ENCODE measurements at places on chromosomes 4 and X.

- DNase-seq, result no peak
Observed at GRCh38 chr4:63218856-63219255, 1190.4 kb downstream of the TECRL start.

GRCh38 chr4:77093401-77093800 is 17.6 kb upstream of the CCNI start:
- no peak for DNase-seq

DNA sequence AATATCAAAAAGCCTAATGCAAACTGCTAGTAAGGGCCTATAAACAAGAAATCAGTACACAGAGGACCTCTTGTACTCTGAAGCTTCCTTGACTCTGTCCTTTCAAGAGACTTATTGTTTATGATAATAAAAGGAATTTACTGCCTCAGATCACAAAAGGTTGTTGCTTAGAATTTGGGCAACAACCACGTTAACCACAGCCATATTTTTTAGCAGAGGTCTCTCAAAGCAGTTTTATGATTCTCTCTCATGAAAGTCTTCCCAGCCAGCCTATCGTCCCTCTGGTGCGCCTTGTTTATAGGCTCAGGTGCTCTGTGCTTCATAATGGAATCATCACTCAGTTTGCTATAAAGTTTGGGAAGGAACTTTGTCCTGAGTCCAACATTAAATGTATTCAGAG is 270.6 kb downstream of the RCHY1 start:
- no peak for DNase-seq

DNA sequence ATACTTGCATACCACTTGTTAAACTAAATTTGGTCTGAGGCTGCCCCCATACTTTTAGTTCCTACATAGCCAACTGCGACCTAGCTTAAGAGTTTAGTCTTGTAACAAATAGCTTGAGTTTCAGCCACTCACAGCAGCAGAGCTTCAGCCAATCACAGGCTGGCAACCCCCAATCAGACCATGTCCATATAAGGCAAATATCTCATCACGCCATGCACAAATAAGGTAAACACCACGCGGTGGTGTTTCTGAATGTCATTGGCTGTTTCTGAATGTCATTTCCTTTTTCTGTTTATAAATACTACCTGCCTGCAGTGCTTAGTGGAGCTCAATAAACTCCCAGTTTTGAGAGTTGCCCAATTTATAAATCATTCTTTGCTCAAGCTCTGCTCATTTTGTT is 143.1 kb upstream of the MAD2L1 start:
- no peak for DNase-seq

- no peak for DNase-seq
Observed at GRCh38 chrX:40542208-40542607, 38.6 kb upstream of the ATP6AP2 start.

DNA sequence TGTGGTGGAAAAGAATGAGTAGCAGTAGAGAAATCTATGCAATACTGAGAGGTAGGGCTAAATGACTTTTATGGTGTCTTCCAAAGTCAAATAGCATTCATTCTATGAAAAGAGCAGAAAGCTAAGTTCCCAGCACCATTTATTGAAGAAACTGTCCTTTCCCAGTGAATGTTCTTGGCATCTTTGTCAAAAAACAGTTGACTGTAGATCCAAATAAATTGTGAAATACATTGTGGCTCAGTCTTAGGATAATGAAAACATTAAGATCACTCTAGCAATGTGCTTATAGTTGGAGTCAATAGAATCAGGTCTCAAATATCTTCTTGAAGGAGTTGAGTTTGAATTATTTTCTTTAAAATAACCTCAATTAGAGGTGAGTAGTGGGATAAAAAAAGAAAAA is 19.4 kb downstream of the AREG start:
- no peak for DNase-seq

DNA sequence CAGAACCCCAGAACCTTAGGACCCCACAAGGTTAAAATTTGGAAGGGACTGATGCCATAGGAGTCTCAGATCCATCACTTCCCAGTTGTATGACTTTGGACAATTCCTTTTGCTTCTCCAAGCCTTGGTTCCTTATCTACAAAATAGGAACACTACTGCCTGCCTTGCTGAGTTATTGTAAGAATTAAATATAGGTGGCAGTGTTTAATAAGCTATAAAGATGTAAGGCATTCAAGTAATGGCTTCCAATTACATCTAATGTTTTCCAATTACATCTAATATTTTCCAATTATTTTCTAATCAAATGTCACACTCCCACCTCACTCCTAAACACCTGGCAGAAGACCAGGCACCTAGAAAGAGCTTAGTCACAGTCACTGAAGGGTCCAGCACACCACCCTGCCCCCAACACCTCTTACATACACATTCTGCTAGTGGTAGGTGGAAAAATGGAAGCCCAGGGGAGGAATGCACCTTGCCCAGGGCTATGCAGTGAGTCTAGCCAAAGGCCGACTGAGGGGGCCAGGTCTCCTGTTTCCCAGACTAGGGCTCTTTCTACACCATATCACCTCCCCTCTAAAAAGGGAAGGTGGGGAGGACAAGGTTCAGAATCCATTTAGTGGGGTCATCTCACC is 24.5 kb upstream of the KDM5C start:
- no peak for DNase-seq

DNA sequence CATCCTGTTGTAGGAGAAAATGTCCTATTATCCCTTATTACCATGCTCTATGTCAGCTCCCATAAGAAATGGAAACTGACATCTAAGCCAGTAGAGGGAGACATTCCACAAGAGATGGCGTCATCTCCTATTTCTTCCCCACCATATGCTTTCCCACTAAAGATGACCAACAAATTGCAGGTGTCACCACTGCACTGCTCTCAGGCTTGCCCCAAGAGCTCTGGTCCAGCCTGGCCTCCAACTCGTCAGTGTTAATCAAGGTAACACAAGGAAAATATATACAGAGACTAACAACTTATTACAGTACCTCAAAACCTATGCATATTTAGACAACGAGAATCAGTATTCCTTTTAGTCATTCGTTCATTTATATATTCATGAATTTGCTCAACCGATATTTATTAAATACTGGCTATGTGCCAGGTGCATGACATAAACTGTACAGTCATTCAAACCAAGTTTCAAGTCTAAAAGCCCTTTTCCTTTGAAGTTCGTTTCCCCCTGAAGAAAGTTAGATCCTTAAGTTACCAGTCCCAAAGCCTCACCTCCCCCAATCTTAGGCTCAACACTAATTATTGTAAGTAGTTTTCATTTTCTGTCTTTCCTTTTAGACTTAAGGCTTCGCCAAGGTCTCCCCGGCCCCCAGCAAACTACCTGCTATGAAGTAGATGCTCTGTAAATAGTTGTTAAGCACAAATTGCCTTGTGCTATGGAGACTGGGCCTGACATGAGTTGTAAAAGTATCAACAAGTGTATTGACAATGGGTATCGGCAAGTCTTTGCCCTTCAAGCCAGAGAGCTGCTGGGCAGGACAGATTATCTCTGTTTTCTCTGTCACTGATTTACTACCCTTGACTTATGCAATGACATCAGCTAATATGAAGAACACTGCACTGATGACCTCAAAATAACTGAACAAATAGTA is 3.1 kb upstream of the FGB start:
- DNase-seq, result no peak

- no peak for DNase-seq
Observed at GRCh38 chr4:53499791-53500190, 91.5 kb downstream of the LNX1 start.

GRCh38 chr4:26459054-26459755 is 31.1 kb downstream of the CCKAR start:
- no peak for DNase-seq

GRCh38 chr4:168451744-168452390 is 28.4 kb downstream of the DDX60L start:
- DNase-seq, result no peak

DNA sequence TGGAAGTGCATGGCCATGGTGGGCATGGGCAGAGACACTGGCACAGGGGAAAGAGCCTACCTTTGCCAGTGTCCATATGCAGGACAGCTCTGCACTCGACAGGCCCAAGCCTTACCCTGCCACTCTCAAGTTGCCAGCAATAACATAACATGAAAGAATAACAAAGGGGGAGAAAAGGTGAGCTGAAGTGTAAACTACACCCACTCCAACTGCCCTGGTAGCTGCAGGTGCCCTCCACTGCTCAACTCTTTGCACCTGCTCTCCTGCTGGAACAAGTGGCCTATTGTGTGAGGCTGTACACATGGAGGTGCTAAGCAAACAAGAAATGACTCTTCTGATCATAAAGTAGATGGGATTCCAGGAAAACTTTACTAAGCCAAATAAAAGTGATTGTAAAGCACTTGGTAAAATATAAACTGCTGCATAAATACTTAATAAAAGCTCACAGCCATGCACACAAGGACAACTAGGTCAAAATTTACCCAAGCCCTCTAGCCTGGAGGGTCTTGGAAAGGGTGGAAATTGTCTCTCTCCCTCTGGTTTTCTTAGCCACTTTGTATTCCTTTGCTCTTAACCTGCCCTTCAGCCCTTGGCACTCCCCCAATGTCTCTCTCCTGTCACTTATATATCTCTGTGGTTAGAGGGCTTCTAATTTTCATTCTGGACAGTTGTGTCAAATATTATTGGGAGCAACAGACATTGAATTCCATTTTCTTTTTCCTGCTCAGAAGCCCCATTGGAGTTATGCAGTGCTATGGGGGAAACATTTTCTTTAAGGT is 261.2 kb upstream of the GPC4 start:
- no peak for DNase-seq

- DNase-seq, result no peak
Observed at GRCh38 chrX:63761639-63762038, 23.4 kb downstream of the ARHGEF9 start.

GRCh38 chr4:100649417-100649816 is 131.6 kb upstream of the EMCN start:
- DNase-seq, result no peak

DNA sequence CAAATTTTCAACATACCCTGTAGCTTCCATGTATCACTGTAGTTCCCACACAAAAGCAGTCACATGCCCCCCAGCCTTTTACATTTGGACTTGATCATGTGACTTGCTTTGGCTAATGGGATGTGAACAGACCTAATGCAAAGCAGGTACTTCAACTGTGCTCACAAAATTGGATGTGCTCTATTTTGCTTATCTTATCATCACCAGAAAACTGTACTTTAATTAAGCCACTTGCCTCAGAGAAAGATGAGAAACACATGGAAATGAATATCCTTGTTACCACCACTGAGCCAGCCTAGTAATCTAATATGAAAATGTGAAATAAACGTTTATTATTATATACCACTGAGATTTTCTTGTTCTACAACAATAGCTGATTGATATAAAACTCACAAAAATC is 402.7 kb upstream of the HTR2C start:
- DNase-seq, result no peak

DNA sequence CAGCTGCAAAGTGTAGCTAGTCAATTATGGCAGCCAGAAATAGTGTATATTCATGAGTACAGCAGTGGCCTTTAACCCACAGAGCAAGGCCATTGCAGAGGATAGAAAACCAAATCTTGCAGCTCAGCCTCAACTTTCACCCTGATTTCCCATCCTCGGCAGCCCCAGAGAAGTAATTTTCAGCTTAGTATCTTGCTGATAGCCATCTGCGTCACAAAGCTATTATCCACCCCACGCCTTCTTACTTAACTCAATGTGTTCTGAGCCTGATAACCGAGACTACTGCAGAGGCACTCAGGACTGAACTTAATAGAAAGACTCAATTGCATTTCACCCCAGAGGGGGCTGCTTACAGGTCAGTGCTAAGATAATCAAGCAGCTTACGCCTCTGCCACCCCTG is 174.5 kb upstream of the MAOA start:
- DNase-seq, result no peak

DNA sequence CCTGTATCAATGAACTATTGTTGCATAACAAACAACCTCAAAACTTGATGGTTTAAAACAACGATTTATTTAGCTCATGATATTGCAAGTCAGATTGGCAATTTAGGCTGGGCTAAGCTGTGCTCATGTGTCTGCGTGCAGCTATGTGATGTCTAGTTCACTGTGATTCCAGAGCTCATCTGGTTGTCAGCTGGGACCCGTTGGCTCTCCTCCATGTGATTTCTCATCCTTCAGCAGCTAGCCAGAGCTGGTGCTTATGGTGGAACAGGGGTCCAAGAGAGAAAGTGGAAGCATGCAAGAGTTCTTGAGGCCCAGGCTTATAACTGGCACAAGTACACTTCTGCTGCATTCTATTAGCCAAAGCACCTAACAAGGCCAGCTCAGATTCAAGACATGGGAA is 28.8 kb upstream of the TRPC3 start:
- no peak for DNase-seq

GRCh38 chr4:94457692-94458106 is 6.0 kb downstream of the PDLIM5 start:
- no peak for DNase-seq

DNA sequence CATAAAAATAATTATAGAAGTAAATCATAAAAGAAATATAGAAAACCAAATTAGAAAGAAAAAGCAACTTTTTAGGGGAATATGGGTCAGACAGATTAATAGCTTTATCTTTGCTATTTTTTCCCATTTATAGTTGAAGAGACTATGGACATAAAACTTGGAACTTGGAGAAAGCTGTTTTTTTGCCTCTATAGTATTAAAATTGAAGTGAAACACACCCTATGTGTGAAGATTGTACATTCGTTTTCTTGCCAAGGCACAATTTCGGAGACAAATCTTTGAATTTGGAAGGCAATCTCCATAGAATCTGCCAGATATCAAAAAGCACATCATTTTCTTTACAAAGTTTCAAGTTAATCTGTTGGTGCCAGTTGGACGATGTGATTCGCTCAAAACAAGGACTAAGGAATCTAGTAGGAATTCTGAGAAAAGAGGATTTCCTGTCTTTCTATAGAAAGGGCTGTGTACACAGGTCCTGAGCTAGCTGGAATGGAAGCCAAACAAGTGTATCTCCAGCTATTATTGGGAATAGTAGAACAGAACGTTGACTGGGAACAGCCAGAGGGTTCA is 156.3 kb downstream of the SLC7A11 start:
- no peak for DNase-seq

DNA sequence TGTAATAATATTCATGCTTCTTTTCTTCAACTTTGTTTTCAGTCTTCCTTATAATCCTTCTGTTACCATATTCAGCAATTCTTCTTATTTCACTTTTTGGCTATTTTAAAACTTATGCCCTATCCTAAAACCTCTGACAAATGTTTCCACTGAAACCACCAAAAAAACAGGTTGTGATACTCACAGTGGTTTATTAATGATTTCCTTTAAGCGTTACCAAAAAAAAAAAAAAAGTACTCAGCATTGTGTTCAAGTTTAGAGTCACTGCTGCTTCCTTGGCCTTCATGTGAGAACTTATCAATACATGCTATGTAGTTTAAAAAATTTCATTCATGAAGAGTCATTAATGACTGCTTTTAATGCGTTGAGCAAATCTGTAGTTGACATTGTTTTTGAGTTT is 35.4 kb upstream of the UGT2A3 start:
- no peak for DNase-seq

GRCh38 chrX:72294497-72294896 is 11.2 kb downstream of the CITED1 start:
- no peak for DNase-seq

DNA sequence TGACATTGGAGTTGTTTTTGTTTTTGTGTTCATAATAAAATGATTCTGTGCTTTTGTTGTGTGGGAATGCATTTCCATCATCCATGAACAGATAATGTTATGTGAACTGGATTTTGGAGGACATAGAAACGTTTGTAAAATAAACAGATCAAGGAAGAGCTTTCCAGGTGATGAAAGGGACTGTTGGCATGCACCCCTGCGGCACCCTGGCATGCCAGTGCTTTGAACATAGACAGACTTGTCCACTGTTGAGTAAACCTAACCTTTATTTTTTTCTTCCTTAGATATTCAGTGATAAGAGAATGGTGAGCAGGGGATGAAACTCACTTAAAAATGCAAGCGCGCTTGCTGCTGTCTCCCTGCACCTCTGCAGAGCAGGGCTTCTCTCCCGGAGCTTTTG is 59.8 kb downstream of the TRAPPC11 start:
- no peak for DNase-seq

All from activated CD4-positive, alpha-beta memory T cell treated with anti-CD3 and anti-CD28 coated beads for 36 hours (primary cell).